ENCODE measurements at places on chromosomes 13 and 19.

- no peak for DNase-seq
Measured at GRCh38 chr13:113950451-113951245, 23.2 kb downstream of the C13orf46 start.

GRCh38 chr13:101545521-101545920 lies 93.0 kb downstream of the ITGBL1 start:
- DNase-seq: no peak

- no peak for DNase-seq
Measured at GRCh38 chr13:107860284-107860683, 355.1 kb downstream of the LIG4 start.

DNA sequence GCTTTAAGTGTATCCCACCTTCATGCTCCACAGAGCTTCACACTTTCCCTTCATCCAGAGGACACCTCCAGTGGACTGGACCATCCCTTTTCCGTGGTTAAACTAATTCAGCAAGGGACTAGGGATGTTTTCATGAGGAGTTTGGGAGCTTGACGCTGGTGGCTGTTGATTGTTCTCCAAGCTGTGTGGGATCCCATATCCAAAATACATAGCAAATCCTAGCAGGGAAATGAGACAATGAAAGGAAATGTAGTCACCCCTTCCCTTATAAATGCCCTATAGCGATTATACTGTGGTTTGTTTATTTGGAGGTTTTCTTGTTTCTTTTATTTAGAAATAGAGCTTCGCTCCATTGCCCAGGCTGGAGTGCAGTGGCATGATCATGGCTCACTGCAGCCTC lies 31.6 kb upstream of the DPRX start:
- DNase-seq: no peak

DNA sequence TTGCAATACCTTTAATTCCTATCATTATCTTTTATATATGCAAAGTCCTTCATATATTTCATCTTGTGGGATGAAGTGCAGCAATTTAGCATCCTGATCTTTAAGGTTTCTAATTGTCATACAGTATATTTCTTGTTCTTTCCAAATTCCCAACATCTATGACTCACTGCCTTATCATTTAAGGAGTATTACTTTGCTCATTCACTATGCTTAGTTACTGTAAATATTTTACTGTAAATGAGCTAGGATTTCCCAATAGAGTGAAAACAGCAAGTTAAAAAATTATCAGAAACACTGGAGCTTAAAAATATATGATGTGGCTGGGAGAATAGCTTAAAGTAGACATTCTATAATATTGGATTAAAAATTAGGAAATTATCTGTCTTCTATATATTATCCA lies 69.9 kb downstream of the SLITRK6 start:
- no peak for DNase-seq

Measured in stimulated activated CD4-positive, alpha-beta T cell treated with anti-CD3 and anti-CD28 coated beads, Interleukin-12 subunit alpha, Interleukin-12 subunit beta, amount 100 ng/mL, for 48 hours (primary cell).